ENCODE measurements at places on chromosomes 1 and 21.

- H3K4me3 ChIP-seq = no peak overlapping the region
- no peaks in the 10 kb centered on the region for H3K27me3 ChIP-seq
- DNase-seq = no peak
- H3K4me1 ChIP-seq = peaks cover 9% of the 10 kb centered on the region
Measured at GRCh38 chr1:156481527-156481926, 19.0 kb downstream of the MEF2D start.

DNA sequence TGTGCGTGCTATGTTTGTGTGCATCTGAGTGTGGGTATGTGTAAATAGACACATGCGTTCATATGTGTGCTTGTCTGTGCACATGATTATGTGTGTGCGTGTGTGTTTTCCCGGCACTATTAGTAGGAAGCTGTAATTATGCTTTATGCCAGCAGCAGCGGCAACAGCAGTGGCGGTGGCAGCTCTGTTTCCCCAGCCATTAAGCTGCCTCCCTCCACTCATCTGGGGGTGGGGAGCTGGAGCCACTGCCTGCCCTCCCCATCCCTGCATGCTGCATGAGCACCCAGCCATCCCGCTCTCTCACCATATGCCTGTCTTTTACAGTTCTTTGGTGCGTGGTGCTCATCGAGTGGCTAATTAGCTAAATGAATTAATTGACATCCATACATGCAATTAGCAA, 30.5 kb upstream of the ACOT11 start:
- no peaks in the 10 kb centered on the region for H3K36me3 ChIP-seq
- no peak overlapping the region for H3K4me3 ChIP-seq
- peaks cover 5% of the 10 kb centered on the region for H3K4me1 ChIP-seq
- peaks cover 6% of the 10 kb centered on the region for H3K27me3 ChIP-seq

DNA sequence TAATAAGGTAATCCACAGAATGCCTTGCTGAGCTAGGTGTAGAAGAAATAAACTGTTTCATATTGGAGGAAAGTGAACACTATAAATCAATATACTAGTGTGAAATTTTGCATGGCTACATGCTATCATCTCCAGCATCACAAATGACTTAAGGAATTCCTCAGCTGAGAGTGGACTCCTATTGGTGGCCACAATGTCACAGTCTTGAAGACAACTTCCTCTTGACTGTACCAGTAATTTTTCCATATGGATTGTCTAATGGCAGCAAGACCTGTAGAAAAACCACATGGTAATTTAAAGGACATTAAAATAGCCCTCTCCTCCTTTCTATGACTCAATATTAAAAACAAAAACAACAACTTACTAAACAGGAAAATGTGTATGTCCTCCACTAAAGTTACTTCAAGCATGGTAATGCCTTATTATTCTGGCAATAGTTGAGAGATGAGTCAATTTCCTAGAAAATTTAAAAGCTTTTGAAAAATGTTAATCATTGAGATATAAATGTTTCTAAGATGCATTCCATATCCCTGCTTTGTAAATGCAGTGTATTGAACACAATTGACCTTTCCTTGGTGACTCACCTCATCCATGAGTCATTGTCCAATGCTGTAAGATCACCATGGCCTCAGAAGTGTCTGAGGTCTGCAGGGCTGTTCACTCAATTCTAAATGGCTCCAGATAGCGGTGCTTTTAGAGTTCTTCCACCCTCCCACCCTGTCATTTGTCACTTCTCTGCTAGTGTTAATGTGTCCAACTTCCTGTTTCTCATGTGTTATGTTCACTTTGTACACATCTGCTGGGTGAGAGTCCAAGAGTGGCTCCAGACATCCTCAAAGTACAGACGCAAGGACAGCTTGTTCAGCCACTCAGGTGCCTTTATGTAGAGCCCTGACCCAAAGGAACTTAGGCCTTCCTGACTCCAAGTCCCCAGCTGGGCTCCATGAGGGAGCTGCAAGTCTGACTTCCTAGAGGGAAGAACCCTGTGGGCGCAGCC, 32.8 kb upstream of the DNASE2B start:
- peak overlapping the region; percentile 91 for H3K27ac ChIP-seq
- DNase-seq = peak; percentile 96
- no peaks in the 10 kb centered on the region for H3K27me3 ChIP-seq
- peak overlapping the region; percentile 23 for H3K4me3 ChIP-seq
- H3K4me1 ChIP-seq = peaks cover 7% of the 10 kb centered on the region

- no peak overlapping the region for H3K4me3 ChIP-seq
- H3K27me3 ChIP-seq = peaks cover 13% of the 10 kb centered on the region
- H3K27ac ChIP-seq = no peak overlapping the region
- no peaks in the 10 kb centered on the region for H3K4me1 ChIP-seq
Measured at GRCh38 chr1:47809301-47810084, 187.7 kb downstream of the TRABD2B start.

- H3K36me3 ChIP-seq = no peaks in the 10 kb centered on the region
- no peaks in the 10 kb centered on the region for H3K27me3 ChIP-seq
- no peak for DNase-seq
- H3K4me1 ChIP-seq = no peaks in the 10 kb centered on the region
- H3K27ac ChIP-seq = no peak overlapping the region
Measured at GRCh38 chr1:232036181-232036933, 409.8 kb downstream of the DISC1 start.

GRCh38 chr1:226411619-226412018, 3.7 kb upstream of the PARP1 start:
- no peak for DNase-seq
- peaks cover 4% of the 10 kb centered on the region for H3K4me1 ChIP-seq
- H3K36me3 ChIP-seq = no peaks in the 10 kb centered on the region
- H3K27ac ChIP-seq = no peak overlapping the region
- no peak overlapping the region for H3K4me3 ChIP-seq
- H3K27me3 ChIP-seq = peaks cover 10% of the 10 kb centered on the region

- peak overlapping the region; percentile 52 for H3K27ac ChIP-seq
- no peaks in the 10 kb centered on the region for H3K27me3 ChIP-seq
- peaks cover 10% of the 10 kb centered on the region for H3K4me1 ChIP-seq
- DNase-seq = peak; percentile 71
- H3K4me3 ChIP-seq = no peak overlapping the region
Measured at GRCh38 chr1:209769171-209769904, 13.5 kb downstream of the TRAF3IP3 start.

DNA sequence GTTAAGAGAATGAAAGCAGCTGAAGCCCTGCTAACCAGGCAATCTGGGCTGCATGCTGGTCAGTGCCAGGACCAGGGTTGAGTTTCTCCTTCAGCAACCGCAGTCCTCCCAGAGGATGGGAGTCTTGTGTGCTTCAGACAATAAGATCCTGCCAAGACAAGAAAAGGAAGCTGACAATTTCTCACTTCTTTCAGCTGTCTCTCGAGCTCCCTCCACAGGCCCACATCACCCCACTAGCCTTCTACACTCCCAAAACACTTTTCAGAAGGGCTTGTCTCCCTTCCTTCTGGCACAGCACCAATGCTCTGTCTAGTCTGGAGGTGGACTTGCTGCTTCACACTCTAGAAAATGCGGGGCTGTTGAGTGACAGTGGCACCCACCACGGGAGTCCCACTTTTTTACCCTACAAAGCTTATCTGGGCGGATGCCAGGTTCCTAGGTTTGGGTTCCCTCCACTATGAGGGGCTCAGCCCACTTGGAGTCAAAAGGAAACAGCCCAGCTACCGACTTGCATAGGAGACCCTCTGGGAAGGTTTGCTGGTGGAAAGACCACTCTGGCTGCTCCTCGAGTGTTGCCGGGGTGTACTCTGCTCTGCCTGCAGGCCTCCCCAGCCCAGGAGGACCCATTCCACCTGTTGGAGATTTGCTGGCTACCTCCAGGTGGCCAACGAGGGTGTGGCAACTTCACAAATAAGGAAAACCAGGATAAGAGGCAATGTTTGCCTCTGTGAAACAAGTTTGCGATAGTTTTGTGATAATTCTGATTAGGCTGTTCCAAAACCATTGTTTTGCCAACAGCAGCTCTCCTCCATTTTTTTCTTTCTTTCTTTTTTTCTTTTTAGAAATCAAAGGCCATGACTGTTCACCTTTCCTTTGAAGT, 68.9 kb downstream of the TENT5C start:
- no peak for DNase-seq
- peaks cover 3% of the 10 kb centered on the region for H3K4me1 ChIP-seq
- H3K27me3 ChIP-seq = peaks cover 6% of the 10 kb centered on the region
- no peak overlapping the region for H3K27ac ChIP-seq
- H3K36me3 ChIP-seq = no peaks in the 10 kb centered on the region

DNA sequence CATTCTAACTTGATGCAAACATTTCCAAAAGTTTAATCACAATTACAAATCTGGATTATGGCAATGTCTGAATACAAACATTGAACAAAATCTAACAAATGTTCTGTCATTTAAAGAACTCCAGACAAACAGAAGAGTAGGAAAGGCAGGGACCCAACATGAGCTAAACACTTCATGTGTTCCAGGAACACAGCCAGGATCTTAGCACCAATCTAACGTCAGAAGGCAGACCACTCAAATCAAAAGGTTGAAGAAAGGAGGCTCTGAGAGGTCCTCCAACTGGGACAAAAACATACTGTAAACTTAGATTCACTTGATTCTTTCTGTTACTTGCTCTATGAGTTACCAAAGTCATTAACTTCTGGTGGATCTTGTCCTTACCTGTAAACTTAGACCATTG, 374.0 kb downstream of the NEGR1 start:
- no peak overlapping the region for H3K27ac ChIP-seq
- DNase-seq = no peak
- no peak overlapping the region for H3K4me3 ChIP-seq
- H3K36me3 ChIP-seq = no peaks in the 10 kb centered on the region
- H3K27me3 ChIP-seq = no peaks in the 10 kb centered on the region

- peak; percentile 48 for DNase-seq
- peaks cover under 1% of the 10 kb centered on the region for H3K4me1 ChIP-seq
- no peak overlapping the region for H3K4me3 ChIP-seq
- H3K27me3 ChIP-seq = peaks cover 18% of the 10 kb centered on the region
Measured at GRCh38 chr21:38999161-38999560, 184.1 kb downstream of the PSMG1 start.

- no peaks in the 10 kb centered on the region for H3K27me3 ChIP-seq
- peaks cover 4% of the 10 kb centered on the region for H3K36me3 ChIP-seq
- no peaks in the 10 kb centered on the region for H3K4me1 ChIP-seq
- no peak overlapping the region for H3K27ac ChIP-seq
Measured at GRCh38 chr1:212743901-212744475, 44.3 kb upstream of the BATF3 start.

DNA sequence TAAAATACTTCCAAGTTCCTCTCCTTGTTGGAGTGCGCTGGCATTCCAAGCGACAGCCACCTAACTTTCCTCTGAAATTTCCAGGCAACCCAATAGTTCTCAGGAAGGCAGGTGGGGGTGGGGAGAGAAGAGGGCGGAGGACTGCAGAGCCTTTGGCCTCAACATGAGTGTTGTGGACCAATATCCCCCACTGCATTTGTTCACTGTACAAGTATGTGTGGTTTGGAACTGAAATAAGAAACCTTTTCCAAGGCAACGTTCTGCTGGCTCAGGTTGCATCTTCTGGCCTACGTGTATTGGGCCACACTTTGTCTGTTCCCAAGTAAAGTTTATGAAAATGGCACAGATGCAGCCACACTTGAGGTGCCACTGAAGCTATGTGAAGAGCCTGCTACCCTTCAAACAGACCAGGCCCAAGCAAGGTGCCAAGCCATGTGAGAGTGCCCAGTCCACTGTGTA, 153.4 kb downstream of the DHRS3 start:
- H3K27ac ChIP-seq = no peak overlapping the region
- peaks cover 12% of the 10 kb centered on the region for H3K4me1 ChIP-seq
- H3K27me3 ChIP-seq = no peaks in the 10 kb centered on the region
- no peak for DNase-seq

- H3K36me3 ChIP-seq = no peaks in the 10 kb centered on the region
- H3K27me3 ChIP-seq = no peaks in the 10 kb centered on the region
- peak; percentile 11 for DNase-seq
- H3K4me1 ChIP-seq = peaks cover 3% of the 10 kb centered on the region
Measured at GRCh38 chr1:45945426-45945825, 142.0 kb downstream of the MAST2 start.

DNA sequence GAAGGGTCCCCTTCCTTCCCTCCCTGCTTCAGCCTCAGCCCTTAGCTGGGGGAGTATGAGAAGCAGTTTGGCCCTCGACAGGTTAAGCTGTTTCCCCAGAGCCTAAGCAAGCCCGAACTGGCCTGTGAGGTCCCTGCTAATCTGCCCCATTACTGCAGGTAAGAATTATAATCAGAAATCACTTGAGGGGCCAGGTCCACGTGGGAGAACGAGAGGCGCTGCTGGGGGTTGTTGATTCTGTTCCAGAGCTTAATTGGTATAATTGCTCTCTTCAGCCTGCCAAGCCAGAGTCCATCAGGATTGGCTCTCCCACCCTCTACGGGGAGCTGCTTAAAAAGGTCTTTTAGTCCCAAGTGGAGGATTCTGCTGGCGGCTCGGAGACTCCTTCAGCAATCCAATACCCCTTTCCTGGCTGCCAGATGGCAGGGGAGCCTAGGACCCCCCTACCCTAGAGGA, 70.8 kb downstream of the UBE2T start:
- no peaks in the 10 kb centered on the region for H3K4me1 ChIP-seq
- H3K36me3 ChIP-seq = no peaks in the 10 kb centered on the region
- H3K4me3 ChIP-seq = no peak overlapping the region
- H3K27ac ChIP-seq = no peak overlapping the region
- DNase-seq = no peak
- H3K27me3 ChIP-seq = peaks cover 30% of the 10 kb centered on the region

- H3K4me3 ChIP-seq = no peak overlapping the region
- peak; percentile 96 for DNase-seq
- no peaks in the 10 kb centered on the region for H3K36me3 ChIP-seq
- H3K4me1 ChIP-seq = peaks cover 10% of the 10 kb centered on the region
- no peaks in the 10 kb centered on the region for H3K27me3 ChIP-seq
- peak overlapping the region; percentile 82 for H3K27ac ChIP-seq
Measured at GRCh38 chr1:8822373-8823294, 5.2 kb upstream of the RERE start.

GRCh38 chr21:16608209-16608830, 878.5 kb downstream of the USP25 start:
- H3K4me3 ChIP-seq = no peak overlapping the region
- H3K4me1 ChIP-seq = no peaks in the 10 kb centered on the region
- H3K36me3 ChIP-seq = peaks cover 35% of the 10 kb centered on the region

GRCh38 chr1:155932487-155932886, 1.7 kb downstream of the KHDC4 start:
- H3K27me3 ChIP-seq = no peaks in the 10 kb centered on the region
- H3K4me1 ChIP-seq = peaks cover 14% of the 10 kb centered on the region
- DNase-seq = no peak
- H3K27ac ChIP-seq = no peak overlapping the region

- no peaks in the 10 kb centered on the region for H3K36me3 ChIP-seq
- peak overlapping the region; percentile 87 for H3K4me3 ChIP-seq
- DNase-seq = peak; percentile 70
- H3K4me1 ChIP-seq = peaks cover 7% of the 10 kb centered on the region
- no peaks in the 10 kb centered on the region for H3K27me3 ChIP-seq
- H3K27ac ChIP-seq = peak overlapping the region; percentile 82
Measured at GRCh38 chr1:226938903-226939437, 1.1 kb upstream of the COQ8A start.

Measured in mesenchymal stem cell (in vitro differentiated cells and primary cell).